Activated CD8-positive, alpha-beta T cell treated with anti-CD3 and anti-CD28 coated beads for 36 hours (primary cell): ENCODE measurements at places on chromosomes 2 and 18. TPM values are rescaled to one million over a fixed set of nuclear protein-coding genes. Genes with fewer than 3 reads are reported as not detected.

DNA sequence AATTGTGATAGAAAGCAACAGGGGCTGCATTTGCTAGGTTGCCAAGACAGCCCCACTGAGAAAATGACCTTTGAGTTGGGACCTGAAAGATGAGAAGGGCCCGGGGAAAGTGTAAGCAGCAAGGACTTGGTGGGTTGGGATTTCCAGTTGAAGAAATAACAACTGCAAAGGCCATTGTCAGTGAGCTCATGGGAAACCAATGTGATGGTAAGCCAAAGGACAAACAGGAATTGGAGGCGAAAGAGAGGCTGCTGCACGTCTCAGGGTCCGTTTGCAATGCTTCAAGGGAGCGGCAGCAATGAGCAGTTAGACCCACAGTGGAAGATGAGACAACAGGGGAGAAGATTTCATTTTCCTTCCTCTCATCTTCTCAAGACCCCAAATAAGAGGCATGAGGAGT, 51.5 kb upstream of the RGPD4 start:
- DNase-seq = no peak
- H3K27ac ChIP-seq = no peak overlapping the region
- H3K36me3 ChIP-seq = no peaks in the 10 kb centered on the region
- H3K27me3 ChIP-seq = no peaks in the 10 kb centered on the region

The CRYBA2 gene
- total RNA-seq = not detected

- H3K4me3 ChIP-seq = no peak overlapping the region
- peaks cover 1% of the 10 kb centered on the region for H3K27me3 ChIP-seq
- peak overlapping the region; percentile 43 for H3K27ac ChIP-seq
Observed at GRCh38 chr2:221420245-221420644, 151.9 kb downstream of the EPHA4 start.

- H3K27me3 ChIP-seq = peaks cover 24% of the 10 kb centered on the region
- no peaks in the 10 kb centered on the region for H3K4me1 ChIP-seq
- H3K4me3 ChIP-seq = no peak within 1 kb of the TSS
- no peak within 1 kb of the TSS for H3K27ac ChIP-seq
- H3K36me3 ChIP-seq = no peaks in the 10 kb centered on the region
Observed at GRCh38 chr18:11149441-11150270, at the start of gene PIEZO2. PIEZO2 (minus strand) TSS chr18:11149569; CDS start chr18:11148588, 981 bp downstream.

DNA sequence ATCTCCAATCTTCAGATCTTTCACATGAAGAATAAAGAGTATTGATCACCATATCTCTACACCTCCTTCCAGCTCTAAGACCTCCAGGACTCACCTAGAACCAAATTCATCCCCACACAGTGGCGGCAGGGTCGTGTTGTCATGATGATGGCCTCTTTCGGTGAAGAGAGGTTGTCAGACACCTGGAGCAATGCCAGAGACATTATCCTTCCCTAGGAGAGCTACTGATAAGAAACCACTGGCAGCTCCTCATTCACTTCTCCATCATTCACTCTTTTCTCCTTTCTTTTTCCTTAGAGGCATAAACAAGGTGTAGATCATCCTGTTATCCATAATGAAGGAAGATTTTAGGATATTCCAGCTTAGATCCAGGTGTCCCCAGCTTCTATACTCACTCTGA, 197.9 kb upstream of the TNP1 start:
- no peak for DNase-seq
- H3K36me3 ChIP-seq = no peaks in the 10 kb centered on the region
- no peak overlapping the region for H3K27ac ChIP-seq
- peaks cover 9% of the 10 kb centered on the region for H3K27me3 ChIP-seq
- no peak overlapping the region for H3K4me3 ChIP-seq

The SERPINB10 gene
- total RNA-seq = not detected

The GRB14 gene
- total RNA-seq = not detected

The ST8SIA5 gene
- not detected for total RNA-seq

GRCh38 chr2:41510108-41510507, 537.7 kb upstream of the PKDCC start:
- no peak overlapping the region for H3K4me3 ChIP-seq
- DNase-seq = no peak
- no peaks in the 10 kb centered on the region for H3K4me1 ChIP-seq
- H3K36me3 ChIP-seq = no peaks in the 10 kb centered on the region
- H3K27ac ChIP-seq = no peak overlapping the region

The LINC00305 gene
- total RNA-seq = not detected

The TM4SF20 gene
- total RNA-seq = not detected

DNA sequence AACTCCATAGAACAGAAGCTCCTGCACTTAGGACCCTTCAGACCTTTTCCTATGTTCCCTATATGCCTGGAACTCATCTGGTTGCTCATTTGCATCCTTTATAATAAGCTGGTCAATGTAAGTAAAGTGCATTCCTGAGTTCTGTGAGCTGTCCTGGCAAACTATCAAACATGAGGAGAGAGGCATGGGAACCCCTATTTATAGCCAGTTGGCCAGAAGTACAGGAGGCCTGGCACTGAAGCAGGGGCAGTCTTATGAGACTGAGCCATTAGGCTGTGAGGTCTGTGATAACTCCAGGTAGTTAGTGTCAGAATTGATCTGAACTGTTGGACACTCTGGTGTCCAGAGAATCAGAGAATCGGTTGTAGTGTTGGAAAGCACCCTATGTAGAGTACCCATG, 88.4 kb downstream of the EHD3 start:
- no peak overlapping the region for H3K27ac ChIP-seq
- H3K27me3 ChIP-seq = no peaks in the 10 kb centered on the region
- H3K4me1 ChIP-seq = peaks cover 56% of the 10 kb centered on the region
- no peak overlapping the region for H3K4me3 ChIP-seq

The HMSD gene
- 1.4 TPM for total RNA-seq
